ENCODE measurements at places on chromosomes 7 and 10.

DNA sequence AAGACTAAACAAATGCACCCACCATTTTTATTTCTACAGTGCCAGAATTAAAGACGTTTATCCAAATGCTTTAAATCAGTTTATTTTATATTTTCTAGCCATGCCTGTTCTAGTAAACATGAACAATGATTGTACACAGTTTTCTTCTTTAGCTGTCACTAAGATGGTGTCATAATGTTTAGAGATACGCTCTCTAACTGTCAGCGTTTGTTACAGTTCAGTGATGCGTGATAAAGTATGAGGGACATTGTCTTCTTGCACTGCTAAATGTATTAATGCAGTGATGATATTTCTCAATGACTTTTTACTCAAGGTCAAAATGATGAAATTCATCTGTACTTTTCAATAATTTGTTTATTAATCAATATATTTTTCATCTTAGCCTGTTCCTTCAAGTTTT lies 513.6 kb downstream of the ATRNL1 start:
- DNase-seq = no peak

- no peak for DNase-seq
Measured at GRCh38 chr7:100089458-100090196, 858 bp downstream of the COPS6 start.

DNA sequence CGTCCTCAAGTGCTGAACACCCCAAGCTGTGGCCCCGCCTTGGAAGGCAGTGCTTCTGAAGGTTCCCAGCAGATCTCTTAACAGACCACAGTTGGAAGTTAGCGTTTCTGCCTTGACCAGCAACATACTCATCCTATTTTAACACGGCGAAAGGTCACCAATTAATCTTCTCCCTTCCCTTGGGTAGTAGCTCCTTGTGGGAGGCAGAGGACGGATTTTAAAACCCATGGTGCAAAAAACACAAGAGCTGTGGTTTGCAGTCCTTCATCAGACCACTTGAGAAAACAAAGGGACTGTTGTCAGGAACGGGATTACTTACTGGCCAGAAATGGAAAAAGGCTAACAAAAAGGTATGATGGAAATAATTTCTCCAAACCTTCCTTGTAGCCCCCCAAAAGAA lies 87.3 kb downstream of the BEND7 start:
- no peak for DNase-seq

GRCh38 chr7:153190986-153191385 lies 431.4 kb downstream of the ACTR3B start:
- DNase-seq = no peak

GRCh38 chr7:42753367-42753766 lies 158.5 kb downstream of the C7orf25 start:
- no peak for DNase-seq

Measured in stimulated activated CD8-positive, alpha-beta memory T cell treated with anti-CD3 and anti-CD28 coated beads, Interleukin-7, amount 100 ng/mL, for 4 hours (primary cell).